ENCODE measurements at places on chromosomes 12 and 14. TPM values are rescaled to one million over a fixed set of nuclear protein-coding genes. Genes with fewer than 3 reads are reported as not detected.
A peak's percentile ranks its signal among the peaks of the same experiment; 100 is the strongest.

DNA sequence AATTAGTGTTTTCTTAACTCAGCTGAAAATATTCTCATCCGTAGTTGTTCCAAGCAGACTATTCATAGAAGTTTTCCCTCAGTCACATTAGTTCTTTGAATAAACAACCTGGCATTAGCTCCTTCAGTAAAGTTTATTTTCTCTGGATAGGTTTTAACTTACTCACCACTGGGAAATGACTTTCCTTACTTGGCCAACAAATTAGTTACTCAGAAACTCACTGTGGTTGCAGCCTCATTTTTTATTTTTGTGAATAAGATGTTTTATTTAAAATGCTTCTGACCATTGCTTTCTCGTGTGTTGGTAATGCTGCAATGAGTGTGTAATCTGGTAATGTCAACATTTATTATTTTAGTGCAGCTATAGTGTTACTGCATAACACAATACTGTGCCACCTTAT, 74.9 kb downstream of the NOVA1 start:
- DNase-seq: no peak

Gene PNP
- 29.7 TPM for total RNA-seq

DNA sequence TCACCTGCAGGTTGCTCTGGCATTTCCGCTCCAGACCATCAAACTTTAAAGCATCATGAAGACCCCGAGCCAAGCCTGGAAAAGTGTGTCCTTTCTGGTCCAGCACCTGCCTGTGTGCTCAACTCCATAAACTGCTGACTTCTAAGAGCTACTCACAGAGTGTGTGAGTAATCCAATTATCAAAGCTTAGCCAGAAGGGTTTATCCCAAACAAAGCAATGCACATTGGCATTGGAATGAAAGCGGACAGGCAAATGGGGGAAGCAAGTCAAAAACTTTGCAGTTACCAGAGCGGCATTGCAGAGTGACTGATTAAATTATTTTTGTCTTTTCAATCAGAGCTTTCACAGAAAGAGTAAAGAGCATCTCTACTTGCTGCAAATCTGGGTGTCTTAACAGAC, 1262.4 kb upstream of the SEL1L start:
- DNase-seq: no peak

Gene NYNRIN
- total RNA-seq: 7.2 TPM

- DNase-seq: peak; percentile 93
Observed at GRCh38 chr12:121805171-121806008, 1.6 kb downstream of the SETD1B start.

GRCh38 chr14:24277606-24278321, 6.4 kb upstream of the RABGGTA start:
- peak; percentile 79 for DNase-seq

DNA sequence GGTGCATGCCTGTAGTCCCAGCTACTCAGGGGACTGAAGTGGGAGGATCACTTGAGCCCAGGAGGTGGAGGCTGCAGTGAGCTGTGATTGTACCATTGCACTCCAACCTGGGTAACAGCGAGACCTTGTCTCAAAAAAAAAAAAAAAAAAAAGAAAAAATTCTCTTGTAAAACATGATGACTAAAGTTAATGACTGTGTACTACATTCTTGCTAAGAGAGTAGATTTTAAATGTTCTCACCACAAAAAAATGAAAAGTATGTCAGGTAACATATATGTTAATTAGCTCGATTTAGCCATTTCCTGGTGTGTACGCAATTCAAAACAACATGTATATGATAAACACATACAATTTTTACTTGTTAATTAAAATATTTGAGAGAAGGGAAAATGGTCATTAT, 480.7 kb upstream of the RGS6 start:
- DNase-seq: no peak

- no peak for DNase-seq
Observed at GRCh38 chr12:131333621-131334440, 377.1 kb upstream of the SFSWAP start.

DNA sequence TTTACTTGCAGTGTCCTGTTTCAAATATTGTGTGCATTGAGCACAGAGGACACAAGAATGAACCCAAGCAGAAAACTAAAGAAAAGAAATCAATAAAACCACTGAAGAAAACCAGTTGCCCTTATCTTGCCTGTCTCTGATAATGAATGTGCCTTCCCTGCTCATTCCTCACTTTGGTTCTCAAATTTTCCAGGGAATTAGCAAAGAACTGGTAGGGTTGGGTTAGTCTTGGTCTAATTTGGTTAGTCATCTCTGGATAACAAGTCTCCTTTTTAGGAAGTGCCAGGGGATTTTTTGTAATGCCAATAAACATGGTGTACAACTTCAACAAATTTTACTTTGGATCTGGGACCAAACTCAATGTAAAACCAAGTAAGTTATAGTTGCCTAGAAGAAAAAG, 65.7 kb downstream of the DAD1 start:
- DNase-seq: no peak

DNA sequence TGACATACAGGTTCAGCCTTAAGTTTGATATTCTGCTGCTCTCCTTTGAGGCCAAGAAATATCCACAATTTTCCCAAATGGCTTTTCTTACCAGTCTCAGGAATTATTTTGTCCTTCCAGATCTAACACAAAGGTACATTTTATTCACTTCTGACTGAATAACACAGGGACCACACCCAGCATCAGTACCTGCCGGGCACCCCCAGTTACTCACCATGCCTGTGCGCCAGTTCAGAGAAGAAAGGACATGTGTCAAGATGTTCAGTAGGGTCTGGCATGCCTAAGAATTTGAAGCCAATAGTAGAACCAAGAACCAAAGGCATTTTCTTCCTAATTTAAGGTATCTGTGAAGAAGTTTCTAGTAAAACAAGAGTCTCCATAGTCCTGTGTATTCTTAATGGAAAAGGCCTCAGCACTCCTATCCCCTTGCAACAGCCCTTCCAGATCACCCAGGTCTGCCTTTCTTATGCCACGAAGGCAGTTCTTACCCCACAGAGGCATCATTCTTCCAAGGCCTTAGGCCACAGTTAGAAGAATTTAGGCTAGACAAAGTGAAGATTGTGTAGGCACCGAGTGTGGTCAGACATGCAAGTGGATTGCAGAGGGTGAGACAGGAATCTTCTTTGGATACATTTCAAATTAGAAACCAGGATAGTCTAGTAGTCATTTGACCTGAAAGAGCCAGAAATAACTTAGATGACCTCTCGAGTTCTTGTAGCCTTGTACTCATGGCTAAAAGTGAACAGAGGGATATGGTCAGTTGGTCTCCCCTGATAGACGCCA, 140.1 kb upstream of the HIF1A start:
- DNase-seq: peak; percentile 15

Gene RNU4-1
- under 0.01 TPM for total RNA-seq

DNA sequence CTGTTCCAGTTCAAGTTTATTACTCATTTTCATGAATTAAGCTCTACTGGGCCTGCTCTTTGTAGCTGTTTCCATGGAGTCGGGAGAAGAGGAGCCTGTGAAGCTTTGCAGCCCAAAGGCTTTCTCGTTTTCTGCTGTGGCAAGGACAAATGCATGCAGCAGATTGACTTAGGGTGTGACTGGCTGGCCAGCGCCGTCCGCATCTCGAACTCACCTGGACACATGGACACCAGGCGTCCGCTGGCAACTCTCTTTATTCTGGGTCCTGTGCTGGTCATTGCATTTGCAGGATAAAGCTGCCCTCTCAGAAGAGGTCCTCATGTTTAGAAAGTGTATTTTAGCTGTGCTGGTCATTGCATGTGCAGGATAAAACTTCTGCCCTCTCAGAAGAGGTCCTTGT, 350.4 kb downstream of the TMEM121 start:
- no peak for DNase-seq

- no peak for DNase-seq
Observed at GRCh38 chr14:98175436-98175835, 1096.6 kb downstream of the BCL11B start.

Gene CCDC197
- not detected for total RNA-seq

- DNase-seq: peak; percentile 58
Observed at GRCh38 chr12:95574799-95575452, 23.6 kb upstream of the USP44 start.

- DNase-seq: peak; percentile 39
Observed at GRCh38 chr12:87428701-87429277, 600.4 kb downstream of the C12orf50 start.

Gene GPRC5D
- not detected for total RNA-seq

- DNase-seq: peak; percentile 85
Observed at GRCh38 chr12:48970702-48971334, 717 bp downstream of the WNT10B start.

GRCh38 chr12:116060764-116061163, 216.7 kb downstream of the MED13L start:
- DNase-seq: no peak

DNA sequence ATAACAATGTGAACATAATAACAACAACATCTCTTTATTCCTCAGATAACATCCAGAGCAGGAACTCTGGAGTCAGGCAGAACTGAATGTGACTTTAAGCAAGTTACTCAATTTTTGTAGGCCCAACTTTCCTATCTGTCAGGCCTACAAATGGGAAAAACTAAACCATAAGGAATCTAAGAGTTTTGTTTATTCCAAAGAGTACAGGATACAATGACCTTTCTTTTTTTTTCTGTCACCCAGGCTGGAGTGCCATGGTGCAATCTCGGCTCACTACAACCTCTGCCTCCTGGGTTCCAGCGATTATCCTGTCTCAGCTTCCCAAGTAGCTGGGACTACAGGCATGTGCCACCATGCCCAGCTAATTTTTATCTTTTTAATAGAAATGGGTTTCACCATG, 9.4 kb downstream of the LPCAT3 start:
- DNase-seq: no peak

DNA sequence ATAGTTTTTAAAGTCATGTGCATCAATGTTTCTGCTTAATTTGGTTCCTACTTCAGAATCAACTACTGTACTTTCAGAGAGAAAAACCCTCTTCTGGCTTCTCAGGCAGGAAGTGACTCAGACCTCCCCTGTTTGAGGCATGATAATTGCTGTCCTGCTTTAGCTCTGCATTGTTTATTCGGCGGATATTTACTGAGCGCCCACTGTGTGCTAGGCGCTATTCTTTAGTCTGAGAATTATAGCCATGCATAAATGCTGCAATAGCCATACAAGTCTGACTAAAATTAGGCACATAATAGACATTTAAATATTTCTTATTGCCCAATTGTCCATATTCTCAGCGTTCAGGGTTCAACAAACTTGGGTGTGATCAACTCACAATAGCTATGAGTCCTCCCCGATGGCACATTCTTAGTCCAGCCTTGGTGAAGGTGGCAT, 6.1 kb upstream of the AMIGO2 start:
- peak; percentile 34 for DNase-seq

DNA sequence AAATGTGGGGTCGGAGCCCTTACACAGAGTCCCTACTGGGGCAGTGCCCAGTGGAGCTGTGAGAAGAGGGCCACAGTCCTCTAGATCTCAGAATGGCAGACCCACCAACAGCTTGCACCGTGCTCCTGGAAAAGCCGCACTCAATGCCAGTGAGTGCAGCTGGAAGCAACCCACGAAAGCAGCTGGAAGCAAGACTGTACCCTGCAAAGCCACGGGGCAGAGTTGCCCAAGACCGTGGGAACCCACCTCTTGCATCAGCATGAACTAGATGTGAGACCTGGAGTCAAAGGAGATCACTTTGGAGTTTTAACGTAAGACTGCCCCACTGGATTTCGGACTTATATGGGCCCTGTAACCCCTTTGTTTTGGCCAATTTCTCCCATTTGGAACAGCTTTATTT, 12.3 kb downstream of the GTF2A1 start:
- no peak for DNase-seq

Gene TMEM229B
- 5.8 TPM for total RNA-seq

DNA sequence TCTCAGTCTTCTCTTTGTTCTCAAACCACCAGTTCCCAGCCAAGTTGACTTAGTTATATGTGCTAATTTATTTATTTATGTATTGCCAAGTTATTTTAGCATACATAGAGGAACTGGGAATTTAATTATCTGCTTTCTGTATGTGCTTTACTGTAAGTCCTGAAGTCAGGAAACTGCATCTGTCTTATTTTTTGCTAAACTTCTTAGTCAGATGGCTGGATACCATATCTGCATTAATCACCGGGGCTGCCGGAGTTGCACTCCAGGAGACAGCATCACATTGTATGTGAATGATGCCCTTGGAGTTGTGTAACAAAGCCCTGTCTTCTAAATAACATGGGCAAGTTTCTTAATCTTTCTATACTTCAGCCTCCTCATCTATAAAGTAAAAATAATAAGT, 96.2 kb downstream of the MON2 start:
- no peak for DNase-seq

- no peak for DNase-seq
Observed at GRCh38 chr12:26874501-26875296, 41.7 kb upstream of the ITPR2 start.

DNA sequence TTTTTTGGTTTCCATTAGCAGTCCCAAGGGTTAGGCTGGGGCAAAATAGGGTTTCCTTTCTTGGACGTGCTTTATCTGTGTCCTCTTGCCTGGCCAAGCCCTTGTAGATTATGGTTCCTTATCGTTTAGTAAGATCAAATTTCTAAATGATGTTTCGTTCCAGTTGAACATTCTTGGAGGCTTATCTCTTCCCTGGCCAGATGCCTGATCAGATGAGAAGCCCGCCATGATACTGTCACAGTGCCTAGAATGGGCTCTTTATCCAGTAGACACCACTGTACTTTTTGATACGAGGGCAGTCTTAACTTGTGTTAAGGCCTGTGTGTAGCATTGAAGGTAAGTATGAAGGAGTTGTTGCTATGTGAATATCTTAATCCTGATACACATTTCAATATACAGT, 76.1 kb upstream of the TMEM263 start:
- no peak for DNase-seq

Gene HIP1R
- total RNA-seq: 19.4 TPM

Gene MUCL1
- not detected for total RNA-seq

Gene TSPAN9
- 13.0 TPM for total RNA-seq

GRCh38 chr12:30847259-30847658, 79.3 kb upstream of the TSPAN11 start:
- no peak for DNase-seq

DNA sequence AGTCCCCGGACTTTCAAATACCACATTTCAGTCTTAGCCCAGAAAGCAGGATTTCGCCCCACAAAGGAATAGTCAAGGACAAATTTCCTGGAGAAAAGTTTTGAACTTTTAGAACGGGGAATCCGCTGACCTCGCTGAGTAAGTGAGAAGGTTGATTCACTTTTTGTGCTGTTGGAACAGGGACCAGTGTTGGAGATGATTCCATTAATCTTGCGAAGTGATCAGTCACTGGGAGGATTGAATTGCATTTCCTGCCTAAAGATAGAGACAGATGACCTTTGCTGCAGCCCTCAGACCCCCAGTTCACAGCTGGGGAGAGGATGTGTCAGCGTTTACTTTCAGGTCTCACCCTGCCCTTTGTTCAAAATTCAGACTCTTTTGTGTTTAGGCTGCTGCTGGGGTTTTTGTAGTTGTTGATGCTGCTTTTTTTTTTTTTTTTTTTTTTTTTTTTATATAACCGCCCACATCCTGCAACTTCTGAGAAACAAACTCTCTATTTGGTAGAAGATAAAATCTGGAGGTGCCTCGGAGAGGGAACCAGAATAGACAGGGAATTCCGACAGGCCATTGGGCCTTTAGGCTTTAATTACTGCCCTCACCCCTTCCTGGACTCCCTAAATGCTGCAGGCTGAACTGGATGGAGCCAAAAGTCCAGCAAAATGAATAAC, 9.8 kb upstream of the KDM2B start:
- peak; percentile 87 for DNase-seq
